ENCODE measurements at places on chromosomes 13 and 19.

GRCh38 chr19:17797424-17798201 lies 2.7 kb downstream of the B3GNT3 start:
- no peak for DNase-seq

- no peak for DNase-seq
Measured at GRCh38 chr19:281992-282391, 9.2 kb downstream of the PLPP2 start.

DNA sequence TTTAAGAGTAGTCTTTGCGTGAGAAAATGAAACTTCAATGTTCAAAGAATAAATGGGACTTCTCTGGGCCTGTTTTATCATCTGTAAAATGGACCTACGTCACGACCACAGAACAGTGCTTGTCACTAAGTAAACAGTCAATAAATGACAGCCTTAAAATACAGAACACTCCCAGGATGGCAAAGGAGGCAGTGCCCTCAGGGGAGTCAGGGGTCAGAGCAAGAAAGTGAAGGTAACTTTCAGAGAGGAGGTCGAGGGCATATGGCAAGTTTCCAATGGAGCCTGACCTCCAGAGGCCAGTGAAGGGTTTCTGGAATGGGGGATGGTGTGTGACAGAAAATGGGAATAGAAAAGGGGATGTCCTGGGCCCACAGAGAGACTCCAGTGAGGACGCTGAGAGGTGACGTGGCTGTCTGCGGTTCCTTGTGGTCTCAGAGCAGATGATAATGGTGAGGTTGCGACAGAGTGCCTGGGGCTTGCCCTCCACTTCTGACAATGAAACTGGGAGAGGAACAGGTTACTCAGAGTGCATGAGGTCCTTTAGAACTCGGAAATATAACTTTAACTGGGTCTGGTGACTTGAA lies 91.8 kb downstream of the UBL3 start:
- DNase-seq, result no peak

- DNase-seq, result no peak
Measured at GRCh38 chr13:35832551-35832950, 298.6 kb downstream of the DCLK1 start.

- DNase-seq, result no peak
Measured at GRCh38 chr13:88005188-88005587, 334.0 kb downstream of the SLITRK5 start.
